Stimulated activated CD8-positive, alpha-beta memory T cell treated with anti-CD3 and anti-CD28 coated beads, Interleukin-7, amount 100 ng/mL, for 24 hours (primary cell): ENCODE measurements at places on chromosomes 5 and 9.

DNA sequence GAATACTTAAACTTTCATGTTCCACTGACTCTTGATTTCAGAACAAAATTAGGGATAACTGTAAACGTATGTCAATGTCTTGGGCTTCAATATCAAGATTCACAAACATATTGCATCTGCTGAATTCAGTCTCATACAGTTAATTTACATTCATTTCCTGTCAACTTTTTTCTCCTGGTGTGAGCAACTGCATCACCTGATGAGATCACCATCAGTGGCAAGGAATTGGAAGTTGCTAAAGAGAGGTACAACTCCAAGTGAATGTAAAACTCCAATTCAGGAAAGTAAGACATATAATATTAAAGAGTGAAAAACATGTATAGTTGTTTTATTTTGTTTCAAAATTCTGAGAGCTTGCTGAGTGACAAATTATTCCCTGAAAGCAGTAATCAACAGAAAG, 1336.2 kb upstream of the C9orf72 start:
- no peak for DNase-seq

GRCh38 chr5:155293605-155294178, 280.1 kb downstream of the KIF4B start:
- DNase-seq: no peak

DNA sequence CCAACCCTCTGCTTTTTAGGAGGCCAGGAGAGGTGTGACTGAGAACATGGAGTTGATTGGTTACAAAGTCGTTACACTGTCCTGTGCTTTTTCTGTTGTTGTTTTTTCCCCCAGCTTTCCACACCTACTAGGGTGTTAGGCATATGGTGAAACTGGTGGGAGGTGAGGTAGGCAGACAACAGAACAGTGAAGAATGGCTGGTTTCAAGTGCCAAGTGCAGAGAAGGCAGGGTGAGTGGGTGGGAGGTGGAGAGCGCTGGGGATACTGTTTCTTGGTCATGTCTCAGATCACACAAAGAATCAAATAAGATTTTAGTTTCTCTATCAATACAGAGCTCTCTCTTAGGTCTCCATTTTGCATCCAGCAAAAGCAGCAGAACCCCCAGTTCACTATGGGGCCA, 2.2 kb upstream of the SPTAN1 start:
- no peak for DNase-seq

- no peak for DNase-seq
Observed at GRCh38 chr9:38026840-38027527, 42.0 kb downstream of the SHB start.

DNA sequence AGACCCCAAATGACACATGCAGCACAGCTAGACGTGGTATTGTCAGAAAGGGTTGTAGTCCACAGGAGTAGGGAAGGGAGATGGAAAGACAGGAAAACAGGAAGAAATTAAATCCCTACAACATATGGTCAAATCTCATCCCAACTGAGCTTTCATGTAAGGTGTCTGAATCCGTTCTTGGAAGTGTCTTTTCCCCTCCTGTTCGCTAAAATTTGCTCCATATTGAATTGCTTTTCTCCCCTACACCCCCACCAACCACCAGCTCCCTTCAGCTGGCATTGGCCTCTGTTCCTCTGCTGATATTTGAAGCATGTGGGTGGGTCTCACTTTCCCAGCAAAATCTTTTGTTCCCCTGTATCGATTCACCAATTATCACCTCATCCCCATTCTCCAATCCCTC, 376.2 kb upstream of the WWC1 start:
- DNase-seq: no peak

DNA sequence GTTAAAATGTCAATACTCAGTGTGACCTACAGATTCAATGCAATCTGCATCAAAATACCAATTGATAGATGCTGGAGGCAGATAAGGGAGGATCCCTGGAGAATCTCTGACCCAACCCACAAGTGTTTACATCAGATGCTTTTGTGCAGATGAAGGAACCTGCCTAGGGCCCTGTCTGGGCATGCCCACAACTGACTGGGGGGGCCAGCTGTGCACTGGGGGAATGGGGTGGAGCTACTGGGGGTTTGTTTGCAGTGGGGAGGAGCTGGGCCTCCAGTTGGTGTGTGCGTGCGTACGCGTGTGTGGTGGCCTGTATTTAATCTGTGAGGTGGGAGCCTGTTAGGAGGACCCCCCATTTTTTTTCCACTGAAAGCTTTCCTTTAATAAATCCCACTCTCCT, 244.9 kb downstream of the TRIM36 start:
- DNase-seq: no peak

DNA sequence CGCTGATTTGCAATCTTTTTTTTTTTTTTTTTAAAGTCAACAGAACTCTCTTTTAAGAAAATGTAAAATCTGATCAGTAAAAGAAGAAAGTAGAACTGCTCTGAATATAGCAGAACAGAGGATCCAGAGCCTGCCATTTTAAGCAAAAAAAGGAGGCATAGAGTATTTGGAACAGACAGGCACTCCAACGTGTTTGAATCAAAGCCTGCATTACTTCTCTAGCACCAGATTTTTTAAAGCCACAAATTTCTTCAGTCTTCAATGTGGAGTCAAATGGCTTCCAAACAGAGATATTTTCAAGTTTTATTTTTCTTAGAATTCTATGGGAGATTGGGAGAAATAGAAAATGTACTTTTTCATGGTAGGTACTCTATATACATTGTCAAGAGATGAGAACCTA, 5.1 kb downstream of the PAIP1 start:
- DNase-seq: no peak

- no peak for DNase-seq
Observed at GRCh38 chr5:141672841-141673813, 8.9 kb downstream of the ARAP3 start.

GRCh38 chr5:76269932-76270610, 133.0 kb upstream of the IQGAP2 start:
- DNase-seq: no peak

GRCh38 chr9:106107716-106108115, 413.4 kb downstream of the TMEM38B start:
- DNase-seq: no peak

GRCh38 chr9:136786451-136786850, 4.7 kb upstream of the TMEM141 start:
- no peak for DNase-seq

DNA sequence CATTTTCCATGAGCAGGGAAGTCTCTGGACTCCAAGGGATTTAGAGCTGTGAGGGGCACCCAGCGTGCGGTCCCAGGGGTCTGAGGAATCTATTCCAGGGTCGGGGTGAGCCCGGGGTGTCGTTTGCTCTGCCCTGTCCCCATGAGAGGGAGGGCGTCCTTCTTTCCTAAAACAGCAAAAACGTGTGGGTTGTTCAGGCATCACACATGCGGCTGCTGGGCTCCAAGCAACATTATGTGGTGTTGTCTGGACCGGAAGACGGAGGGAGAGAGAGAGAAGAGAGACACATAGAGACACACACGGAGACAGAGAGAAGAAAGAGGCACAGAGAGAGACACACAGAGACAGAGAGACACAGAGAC, 42.7 kb upstream of the COL5A1 start:
- no peak for DNase-seq

- DNase-seq: no peak
Observed at GRCh38 chr9:4583001-4583400, 79.1 kb upstream of the PLPP6 start.

DNA sequence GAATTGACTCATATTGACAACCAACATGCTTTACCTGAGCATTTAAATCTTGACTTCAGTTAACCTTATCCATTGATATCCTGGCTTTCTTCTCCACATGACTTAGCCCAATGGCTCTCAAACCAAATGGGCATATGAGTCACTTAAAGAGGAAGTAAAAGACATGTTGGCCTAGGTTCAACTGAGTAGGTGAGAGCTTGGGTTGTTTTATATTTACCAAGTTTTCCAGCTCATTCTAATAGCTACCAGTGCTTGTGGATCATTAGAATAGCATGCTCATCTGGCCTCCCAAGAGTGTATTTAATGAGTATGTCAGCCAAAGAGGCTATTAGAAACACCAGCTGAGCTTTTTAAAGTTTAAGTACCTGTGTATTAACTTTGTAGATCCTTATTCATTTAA, 1049.0 kb downstream of the PTPRD start:
- no peak for DNase-seq

GRCh38 chr5:179680780-179681401, at the start of gene CBY3:
Gene CBY3 (minus strand): TSS chr5:179681034. CDS start chr5:179680918, 116 bp downstream.
- DNase-seq: no peak

- DNase-seq: no peak
Observed at GRCh38 chr9:131280660-131281059, 4.3 kb upstream of the FAM78A start.

- no peak for DNase-seq
Observed at GRCh38 chr5:173765029-173765644, 123.0 kb upstream of the CPEB4 start.

DNA sequence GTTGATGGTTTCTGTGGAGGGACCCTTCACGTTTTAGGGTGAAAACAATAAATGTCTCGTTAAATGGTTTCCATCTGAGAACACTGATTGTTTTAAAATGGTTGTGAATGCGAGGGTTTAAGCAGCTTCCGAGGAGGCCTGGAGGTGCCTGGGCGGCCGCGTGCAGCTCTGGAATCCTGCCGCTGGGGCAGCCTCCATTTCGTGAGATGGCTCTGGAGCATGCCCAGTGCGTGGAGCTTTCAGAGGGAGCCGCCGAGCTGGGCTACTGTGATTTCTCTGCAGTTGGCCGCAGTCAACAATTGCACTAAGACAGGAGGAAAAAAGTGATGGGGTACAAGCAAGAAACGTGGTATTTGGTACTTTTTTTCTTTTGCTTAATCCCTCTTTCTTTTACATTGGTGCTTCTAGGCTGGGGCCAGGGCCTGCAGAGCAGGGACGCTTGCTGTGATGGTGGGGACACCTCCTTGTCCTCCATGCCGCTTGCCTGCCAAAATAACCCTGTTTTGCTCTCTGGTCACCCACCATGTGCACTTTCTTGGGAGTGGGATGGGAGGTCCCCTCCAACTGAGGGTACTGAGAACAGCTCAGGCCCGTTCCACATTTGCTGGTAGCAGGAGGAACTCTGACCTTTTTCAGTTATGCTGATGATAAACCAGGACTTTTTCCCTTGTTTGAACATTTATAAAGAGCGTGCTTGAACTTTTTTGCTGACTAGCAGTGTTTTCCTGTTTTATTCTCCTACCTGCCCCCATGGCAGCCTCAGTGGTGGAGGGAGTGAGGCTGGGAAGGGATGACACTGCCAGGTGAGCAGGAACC, 47.1 kb downstream of the EHMT1 start:
- DNase-seq: no peak

- no peak for DNase-seq
Observed at GRCh38 chr5:135829681-135830383, 4.6 kb upstream of the SLC25A48 start.

- no peak for DNase-seq
Observed at GRCh38 chr5:125044491-125045282, 298.2 kb upstream of the ZNF608 start.

- DNase-seq: no peak
Observed at GRCh38 chr5:135435467-135436330, 11.4 kb downstream of the DCANP1 start.

DNA sequence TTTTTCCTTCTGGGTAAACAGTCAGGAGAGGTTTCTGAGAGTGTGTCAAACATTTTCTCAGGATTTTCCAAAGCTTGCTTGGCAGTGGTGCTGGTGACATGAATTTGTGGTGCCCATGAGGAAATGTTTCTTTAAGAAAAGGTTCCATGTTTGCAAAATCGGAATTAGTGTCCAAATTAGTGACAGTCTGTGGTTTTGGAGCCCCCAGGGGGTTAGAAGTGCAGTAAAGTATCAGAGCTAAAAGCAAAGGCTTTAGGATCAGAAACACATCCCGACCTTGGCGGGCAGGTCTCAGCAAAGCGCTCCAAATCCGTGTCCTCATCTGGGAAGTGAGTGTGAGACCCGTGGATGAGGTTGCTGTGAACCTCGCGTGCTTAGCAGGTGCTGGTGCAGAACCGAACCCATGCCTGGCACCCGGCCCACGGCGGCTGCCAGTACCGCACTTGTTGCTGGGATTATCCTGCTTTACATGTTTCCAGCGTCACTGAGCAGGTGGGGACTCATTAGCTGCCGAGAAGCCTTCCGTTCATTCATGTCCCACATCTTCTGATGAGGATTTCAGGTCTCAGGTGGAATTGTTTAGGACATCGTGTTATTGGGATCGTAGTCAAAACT, 70.8 kb upstream of the COL5A1 start:
- DNase-seq: no peak

- no peak for DNase-seq
Observed at GRCh38 chr5:119200795-119201194, 129.9 kb downstream of the DMXL1 start.

DNA sequence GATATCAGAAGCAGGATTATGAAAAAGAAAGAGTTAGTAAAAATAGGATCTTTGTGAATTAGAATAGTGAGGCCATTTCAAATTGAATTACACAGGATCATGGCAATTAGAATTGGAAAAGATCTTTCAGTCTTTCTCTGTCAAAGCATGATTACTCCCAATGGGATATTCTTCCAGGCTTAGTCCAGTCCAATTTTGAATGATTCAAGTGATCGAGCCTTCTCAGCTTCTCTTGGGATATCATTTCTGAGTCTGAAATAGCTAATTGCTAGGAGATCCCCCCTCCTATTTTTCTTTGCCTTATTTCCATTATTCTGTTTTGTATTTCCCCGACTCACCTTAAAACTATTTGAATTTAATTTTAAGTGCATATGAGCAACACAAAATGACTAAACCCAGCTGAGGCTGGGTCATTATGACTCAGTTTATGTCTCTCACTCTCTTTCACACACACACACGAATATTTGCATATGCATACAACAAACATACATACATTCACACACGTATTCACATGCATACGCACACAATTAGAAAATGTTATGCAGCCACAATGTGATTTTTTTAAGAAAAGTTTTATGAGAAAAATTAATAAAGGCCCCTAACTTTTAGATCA, 34.8 kb upstream of the EFNA5 start:
- DNase-seq: no peak

GRCh38 chr9:91623004-91623403, 199.4 kb upstream of the NFIL3 start:
- no peak for DNase-seq

DNA sequence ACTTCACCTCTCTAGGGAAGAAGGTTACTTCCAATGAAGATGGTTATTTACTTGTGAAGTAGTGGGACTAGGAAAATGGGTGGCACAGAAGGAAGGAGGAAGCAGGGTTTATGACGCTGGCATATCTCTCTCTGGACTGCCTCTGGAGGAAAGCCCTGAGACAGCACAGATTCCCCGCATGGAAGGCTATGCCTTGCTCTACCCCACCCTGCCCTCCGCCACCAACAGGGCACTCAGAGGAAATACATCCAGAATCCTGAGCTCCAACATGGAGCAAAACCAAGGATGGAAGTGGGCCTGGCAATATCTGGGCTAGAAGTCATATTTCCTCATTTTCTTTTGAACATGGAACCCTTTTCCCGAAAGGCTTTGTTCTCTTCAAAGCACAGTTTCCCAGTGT, 346.9 kb downstream of the ZSWIM6 start:
- no peak for DNase-seq

- DNase-seq: no peak
Observed at GRCh38 chr5:149724130-149724840, 5.8 kb upstream of the PPARGC1B start.

DNA sequence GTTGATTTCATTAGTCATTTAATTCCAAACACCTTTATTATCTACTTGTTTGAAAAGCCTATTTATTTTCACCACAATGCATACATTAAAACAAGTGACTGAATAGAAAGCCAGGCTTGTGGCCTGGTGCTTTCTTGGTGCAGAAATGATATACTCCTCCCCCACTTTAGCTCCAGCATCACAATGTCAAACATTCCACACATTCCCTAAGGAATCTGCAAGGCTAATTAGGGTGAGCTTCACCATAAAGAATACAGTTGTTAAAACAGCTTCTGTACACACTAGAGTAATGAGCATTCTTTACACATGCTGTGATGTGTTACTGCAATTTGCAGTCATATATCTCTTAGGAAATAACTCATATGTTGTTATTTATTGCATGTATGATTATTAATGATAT, 705.7 kb downstream of the CETN3 start:
- DNase-seq: no peak
